ENCODE measurements at places on chromosomes 1 and 21. TPM values are rescaled to one million over a fixed set of nuclear protein-coding genes. Genes with fewer than 3 reads are reported as not detected.

GRCh38 chr21:44005593-44005992 is 6.5 kb upstream of the TRAPPC10 start:
- H3K27me3 ChIP-seq: no peaks in the 10 kb centered on the region
- DNase-seq: no peak
- H3K4me1 ChIP-seq: peaks cover 3% of the 10 kb centered on the region

GRCh38 chr1:55718758-55719671 is 503.9 kb upstream of the USP24 start:
- no peak overlapping the region for H3K27ac ChIP-seq
- no peaks in the 10 kb centered on the region for H3K27me3 ChIP-seq
- no peaks in the 10 kb centered on the region for H3K36me3 ChIP-seq
- no peak overlapping the region for H3K4me3 ChIP-seq

- DNase-seq: no peak
- no peak overlapping the region for H3K27ac ChIP-seq
- no peaks in the 10 kb centered on the region for H3K4me1 ChIP-seq
- no peaks in the 10 kb centered on the region for H3K36me3 ChIP-seq
- H3K4me3 ChIP-seq: no peak overlapping the region
- no peaks in the 10 kb centered on the region for H3K27me3 ChIP-seq
Observed at GRCh38 chr1:27111626-27112573, 43.0 kb downstream of the SLC9A1 start.

DNA sequence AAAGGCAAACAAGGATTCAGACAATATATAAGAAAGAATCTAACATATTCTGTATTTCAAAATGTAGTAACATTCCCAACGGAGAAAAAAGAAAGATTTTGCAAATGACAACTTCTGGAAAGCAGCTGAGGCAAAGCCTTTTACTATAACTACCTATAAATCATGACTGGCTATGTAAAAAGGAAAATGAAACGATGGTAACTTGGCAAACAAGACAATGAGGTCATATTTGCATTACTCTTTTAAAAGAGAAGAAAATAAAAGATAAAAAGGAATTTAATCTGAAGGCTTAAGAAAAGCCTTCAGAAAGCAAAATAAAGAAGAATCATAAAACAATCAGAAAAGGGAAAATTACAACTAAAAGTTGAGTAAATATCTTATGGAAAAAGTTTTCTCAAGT is 25.1 kb upstream of the ASPM start:
- H3K27me3 ChIP-seq: no peaks in the 10 kb centered on the region
- H3K4me1 ChIP-seq: no peaks in the 10 kb centered on the region
- H3K36me3 ChIP-seq: peaks cover 14% of the 10 kb centered on the region
- no peak for DNase-seq
- H3K4me3 ChIP-seq: no peak overlapping the region
- H3K27ac ChIP-seq: no peak overlapping the region

GRCh38 chr21:24941316-24942185 is 665.7 kb downstream of the MRPL39 start:
- no peaks in the 10 kb centered on the region for H3K36me3 ChIP-seq
- no peak overlapping the region for H3K27ac ChIP-seq
- no peak for DNase-seq
- H3K4me3 ChIP-seq: no peak overlapping the region
- H3K4me1 ChIP-seq: no peaks in the 10 kb centered on the region

Gene LYST
- 0.82 TPM for total RNA-seq

DNA sequence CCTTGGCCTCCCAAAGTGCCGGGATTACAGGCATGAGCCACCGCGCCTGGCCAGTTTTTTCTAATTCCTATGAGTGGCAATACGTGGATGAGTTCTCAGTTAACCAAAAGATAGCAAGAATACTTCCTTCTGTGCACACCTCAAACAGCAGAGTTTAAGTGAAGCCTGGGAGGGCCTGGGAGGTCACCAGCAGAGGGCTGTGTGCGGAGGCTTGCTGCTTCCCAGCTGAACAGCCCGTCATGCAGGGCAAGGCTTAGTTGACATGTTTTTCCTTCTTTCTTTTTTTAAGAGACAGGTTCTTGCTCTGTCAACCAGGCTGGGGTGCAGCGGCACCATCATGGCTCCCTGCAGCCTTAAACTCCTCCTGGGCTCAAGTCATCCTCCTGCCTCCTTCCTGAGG is 17.8 kb downstream of the GNG4 start:
- H3K4me1 ChIP-seq: peaks cover 15% of the 10 kb centered on the region
- no peak overlapping the region for H3K4me3 ChIP-seq
- H3K27me3 ChIP-seq: no peaks in the 10 kb centered on the region
- no peak overlapping the region for H3K27ac ChIP-seq
- peak; percentile 38 for DNase-seq

DNA sequence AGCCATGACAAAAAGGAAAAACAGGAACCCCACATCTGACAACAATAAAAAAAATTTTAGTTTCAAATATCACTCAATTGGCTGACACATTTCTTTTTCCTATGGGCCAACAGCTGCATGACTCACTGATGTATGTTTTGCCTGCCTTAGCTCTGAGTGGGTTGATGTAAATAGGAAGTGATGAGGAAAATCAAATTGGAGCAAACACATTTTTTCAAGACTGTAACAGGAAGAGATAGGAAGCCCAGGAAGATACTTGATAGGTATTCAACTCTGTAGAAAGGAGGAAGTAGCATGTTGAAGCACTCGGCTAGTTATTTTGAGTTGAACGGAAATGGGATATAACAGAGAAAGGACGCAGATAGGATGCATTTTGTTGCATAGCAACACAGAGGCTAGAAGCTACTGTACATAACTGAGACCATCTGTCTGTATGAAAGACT is 168.0 kb upstream of the NR5A2 start:
- H3K4me3 ChIP-seq: no peak overlapping the region
- H3K4me1 ChIP-seq: no peaks in the 10 kb centered on the region
- no peaks in the 10 kb centered on the region for H3K36me3 ChIP-seq

- H3K36me3 ChIP-seq: no peaks in the 10 kb centered on the region
- no peaks in the 10 kb centered on the region for H3K27me3 ChIP-seq
- H3K27ac ChIP-seq: no peak overlapping the region
- DNase-seq: no peak
- peak overlapping the region; percentile 64 for H3K4me3 ChIP-seq
Observed at GRCh38 chr1:6625584-6626149, 999 bp downstream of the THAP3 start.

Gene KLHDC7A
- 0.53 TPM for total RNA-seq

Gene LRRC8D
- total RNA-seq: 32.6 TPM

Gene CITED4
- 0.77 TPM for total RNA-seq

DNA sequence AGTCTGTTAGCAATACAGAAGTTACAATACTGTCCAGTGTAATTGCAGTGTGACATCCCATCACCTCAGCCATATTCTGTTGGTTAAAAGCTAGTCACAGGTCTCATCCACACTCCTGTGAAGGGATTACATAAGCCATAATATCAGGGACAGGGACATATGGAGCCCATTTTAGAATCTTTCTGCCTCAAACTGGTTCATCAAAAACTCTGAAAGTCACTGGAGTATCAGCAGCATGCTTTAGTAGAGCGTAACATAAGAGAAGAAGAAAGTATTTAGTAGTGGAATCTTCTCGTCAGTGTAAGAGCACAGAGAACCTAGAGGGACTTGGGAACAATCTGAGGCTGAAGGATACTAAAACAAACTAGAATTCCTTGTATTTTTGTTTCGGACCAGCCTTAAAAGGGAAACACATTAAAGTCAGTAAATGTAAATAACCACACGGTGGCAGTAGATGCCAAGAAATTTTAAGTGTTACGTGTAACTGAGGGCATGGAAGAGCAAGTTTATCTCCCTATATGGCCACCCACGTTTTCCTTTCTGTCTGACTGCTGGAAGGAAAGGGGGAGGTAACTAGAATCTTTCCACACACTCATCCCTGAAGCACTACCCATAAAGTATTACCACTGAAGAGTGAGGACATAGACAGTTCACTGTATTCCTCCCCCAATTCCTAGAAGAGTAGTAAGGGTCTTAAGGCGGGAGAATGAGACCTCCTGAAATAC is 41.6 kb upstream of the AGL start:
- no peaks in the 10 kb centered on the region for H3K4me1 ChIP-seq
- no peaks in the 10 kb centered on the region for H3K36me3 ChIP-seq
- H3K27ac ChIP-seq: no peak overlapping the region
- H3K27me3 ChIP-seq: no peaks in the 10 kb centered on the region
- peak; percentile 87 for DNase-seq

Gene CASZ1
- total RNA-seq: 3.4 TPM

- H3K4me3 ChIP-seq: no peak overlapping the region
- H3K36me3 ChIP-seq: no peaks in the 10 kb centered on the region
- H3K27ac ChIP-seq: no peak overlapping the region
- no peaks in the 10 kb centered on the region for H3K4me1 ChIP-seq
- H3K27me3 ChIP-seq: no peaks in the 10 kb centered on the region
Observed at GRCh38 chr1:26009796-26010447, 11.7 kb upstream of the EXTL1 start.

GRCh38 chr1:213782941-213783672 is 204.7 kb upstream of the PROX1 start:
- H3K27me3 ChIP-seq: no peaks in the 10 kb centered on the region
- H3K36me3 ChIP-seq: no peaks in the 10 kb centered on the region
- no peak overlapping the region for H3K27ac ChIP-seq
- peaks cover 15% of the 10 kb centered on the region for H3K4me1 ChIP-seq
- no peak overlapping the region for H3K4me3 ChIP-seq
- DNase-seq: peak; percentile 35

Gene DCST1
- not detected for total RNA-seq

- no peaks in the 10 kb centered on the region for H3K36me3 ChIP-seq
- H3K27me3 ChIP-seq: no peaks in the 10 kb centered on the region
- DNase-seq: no peak
- no peak overlapping the region for H3K4me3 ChIP-seq
- H3K4me1 ChIP-seq: no peaks in the 10 kb centered on the region
Observed at GRCh38 chr1:23845163-23845562, 19.9 kb upstream of the HMGCL start.

GRCh38 chr1:218494449-218494852 is 149.3 kb downstream of the TGFB2 start:
- no peaks in the 10 kb centered on the region for H3K27me3 ChIP-seq
- peak; percentile 88 for DNase-seq
- H3K4me1 ChIP-seq: peaks cover 33% of the 10 kb centered on the region
- peak overlapping the region; percentile 25 for H3K4me3 ChIP-seq
